AML-193 (cell line): ENCODE measurements at places on chromosomes 2 and 18.

GRCh38 chr18:41624460-41624859 is 330.6 kb upstream of the PIK3C3 start:
- no peak for DNase-seq

DNA sequence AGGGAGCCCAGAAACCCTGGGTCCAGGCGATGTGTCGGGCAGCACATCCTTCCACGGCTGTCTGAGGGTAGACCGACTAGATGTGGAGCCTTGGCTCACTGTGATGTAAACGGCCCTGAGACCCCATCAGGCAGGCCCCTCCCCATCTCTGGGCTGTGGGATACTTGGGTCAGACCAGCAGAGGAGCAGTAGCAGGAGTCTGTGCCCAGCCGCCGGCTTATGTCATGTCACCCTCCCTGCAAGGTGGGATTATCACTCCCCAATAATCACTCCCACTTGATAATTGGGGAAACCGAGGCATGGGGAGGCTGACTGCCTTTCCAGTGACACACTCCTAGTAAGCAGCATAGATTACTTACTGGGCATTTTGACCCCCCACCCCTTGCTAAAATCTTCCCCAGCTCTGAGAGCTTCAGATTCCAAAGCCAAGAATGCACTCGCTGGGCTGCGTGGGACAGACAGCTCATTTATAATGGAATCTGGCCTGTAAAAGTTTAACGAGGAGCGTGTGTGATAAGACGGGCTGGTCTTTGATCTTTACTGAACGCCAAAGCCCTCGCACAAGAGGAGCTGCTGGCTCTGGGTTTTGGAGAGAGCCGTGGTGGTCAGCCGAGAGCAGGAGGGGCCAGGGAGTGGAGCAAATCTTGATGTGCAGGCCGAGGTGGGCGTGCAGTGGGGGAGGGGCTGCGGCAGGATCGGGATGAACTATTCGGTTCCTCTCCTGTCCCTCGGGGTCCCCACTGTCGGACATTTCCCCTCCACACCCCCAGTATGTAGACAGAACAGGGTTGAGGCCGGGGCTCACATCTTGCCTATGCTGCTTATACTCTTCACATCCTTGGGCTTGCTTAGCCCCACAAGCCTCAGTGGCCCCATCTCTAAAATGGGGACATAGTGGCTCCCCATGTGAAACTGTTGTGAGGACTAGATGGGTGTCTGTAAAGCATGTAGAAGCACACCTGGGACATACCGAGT is 200.0 kb downstream of the GLI2 start:
- no peak for DNase-seq

DNA sequence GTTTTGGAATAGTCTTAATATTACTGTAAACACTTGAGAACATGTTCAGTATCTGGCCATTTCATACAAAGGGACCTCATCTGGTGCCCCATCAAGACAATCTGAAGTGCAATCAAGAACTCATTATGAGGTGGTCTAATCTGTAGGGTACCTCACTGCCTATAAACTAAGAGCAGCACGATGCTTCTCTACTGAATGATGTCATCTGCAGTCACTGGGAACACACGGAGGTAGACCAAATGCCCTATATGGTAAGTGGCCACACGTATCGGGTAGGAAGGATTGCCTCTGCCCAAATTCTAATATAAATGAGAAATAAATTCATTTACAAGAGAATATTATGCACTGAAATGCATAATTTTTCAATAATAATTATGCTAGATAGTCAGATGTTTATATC is 90.4 kb downstream of the SLC8A1 start:
- no peak for DNase-seq

GRCh38 chr2:95048825-95049682 is 23.5 kb downstream of the MAL start:
- no peak for DNase-seq

GRCh38 chr2:145277922-145278321 is 758.0 kb upstream of the ZEB2 start:
- DNase-seq, result no peak

DNA sequence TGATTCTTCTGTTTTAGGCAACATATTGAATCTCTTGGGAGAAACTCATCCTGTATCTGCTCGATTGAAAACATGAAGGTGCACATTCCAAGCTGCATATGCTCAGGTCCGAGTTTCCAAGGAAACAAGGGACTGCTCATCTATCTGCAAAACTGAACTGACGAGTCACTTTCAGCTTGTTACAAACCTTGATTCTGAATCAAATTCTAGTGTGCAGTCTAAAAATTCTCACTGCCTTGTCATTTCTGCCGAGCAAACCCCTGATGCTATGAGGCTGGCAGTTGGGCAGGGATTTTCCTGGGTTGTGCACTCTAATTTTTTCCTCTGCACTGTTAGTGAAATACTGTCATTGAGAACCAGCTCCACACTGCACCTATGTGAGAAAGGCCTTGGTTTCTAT is 101.3 kb upstream of the ETAA1 start:
- DNase-seq, result no peak

DNA sequence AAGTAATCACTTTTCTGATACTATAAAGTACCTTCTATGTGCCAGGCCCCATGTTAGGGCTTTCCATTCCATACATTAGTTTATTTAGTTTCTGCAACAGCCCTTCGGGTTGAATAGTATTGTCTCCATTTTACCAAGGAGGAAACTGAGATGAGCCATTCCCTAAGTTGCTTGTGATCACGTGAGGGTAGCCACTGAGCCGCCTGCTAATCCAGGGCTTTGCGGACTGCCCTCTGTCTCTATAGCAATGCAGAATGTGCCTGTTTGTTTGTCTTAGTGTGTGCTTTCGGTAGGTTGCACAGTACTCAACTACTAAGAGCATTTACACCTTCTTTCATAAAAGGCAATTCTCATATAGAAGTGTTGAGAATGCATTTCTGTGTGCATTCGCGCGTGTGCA is 5.0 kb downstream of the EMILIN2 start:
- no peak for DNase-seq

DNA sequence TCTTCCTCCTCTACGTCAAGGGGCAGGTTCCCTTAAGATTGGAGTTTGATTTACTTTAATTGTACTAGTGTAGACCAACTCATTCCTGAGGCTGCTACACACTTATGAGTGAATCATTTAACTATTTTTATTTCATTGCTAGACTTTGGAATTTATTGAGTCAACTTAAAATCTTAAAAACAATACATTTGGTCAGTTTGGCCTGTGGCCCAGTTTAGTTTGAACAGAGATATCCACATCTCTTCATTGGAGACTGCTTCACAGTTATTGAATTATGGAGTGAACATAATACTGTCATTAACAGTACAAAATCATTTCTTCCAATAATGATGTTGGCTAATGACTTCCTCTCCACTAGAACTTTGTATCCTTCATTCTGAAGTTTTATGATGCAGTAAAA is 34.5 kb upstream of the STPG4 start:
- DNase-seq, result no peak
